ENCODE measurements at places on chromosomes 1 and 21.

DNA sequence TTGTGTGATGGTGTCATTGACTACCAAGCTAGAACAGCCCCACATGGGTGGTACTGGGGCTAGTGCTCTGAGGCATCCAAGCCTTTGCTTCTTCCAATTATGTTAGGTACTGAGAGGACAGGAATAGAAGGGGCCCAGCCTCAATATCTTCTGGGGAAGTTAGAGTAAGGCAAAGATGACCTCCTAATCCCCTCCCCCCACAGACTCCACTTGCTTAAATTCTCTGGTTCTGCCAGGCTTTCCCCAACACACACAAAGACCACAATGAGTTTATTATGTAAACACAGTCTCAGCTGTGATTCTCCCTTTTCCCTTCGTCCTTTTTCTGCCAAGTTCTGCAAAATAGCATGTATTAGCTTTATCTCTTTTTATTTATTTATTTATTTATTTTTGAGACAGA, 3.1 kb upstream of the TACSTD2 start:
- no peak for DNase-seq

- DNase-seq = no peak
These were observed 46.4 kb downstream of the MRPL39 start for GRCh38 chr21:25560891-25561290.

DNA sequence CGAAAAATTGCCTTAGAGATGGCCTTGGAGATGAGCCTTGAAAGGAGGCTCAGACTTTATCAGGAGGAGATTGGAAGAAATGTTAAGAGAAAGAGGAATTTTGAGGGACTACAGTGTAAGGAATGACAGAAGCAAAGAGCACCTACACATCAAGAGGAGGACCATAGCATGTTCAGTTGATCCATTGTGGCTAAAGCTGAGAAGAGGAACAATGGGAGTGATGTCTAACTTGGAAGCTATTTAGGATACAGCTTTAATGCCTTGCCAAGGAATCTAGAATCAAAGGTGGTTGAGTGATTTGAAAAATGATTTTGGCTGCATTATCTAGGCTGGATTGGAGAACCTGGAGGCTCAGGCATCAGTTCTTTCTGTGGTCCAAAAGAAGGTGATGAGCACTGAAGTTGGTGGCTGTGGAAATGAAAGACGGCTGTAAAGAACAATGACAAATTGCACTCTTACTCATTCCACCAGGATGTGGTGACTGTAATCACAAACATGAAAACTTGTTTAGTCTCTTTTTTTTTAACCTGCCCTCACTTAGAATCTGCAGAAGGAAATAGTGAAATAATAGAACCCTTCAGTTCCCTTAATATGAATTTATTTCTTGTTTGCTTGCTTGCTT, 11.3 kb downstream of the FAM20B start:
- no peak for DNase-seq

DNA sequence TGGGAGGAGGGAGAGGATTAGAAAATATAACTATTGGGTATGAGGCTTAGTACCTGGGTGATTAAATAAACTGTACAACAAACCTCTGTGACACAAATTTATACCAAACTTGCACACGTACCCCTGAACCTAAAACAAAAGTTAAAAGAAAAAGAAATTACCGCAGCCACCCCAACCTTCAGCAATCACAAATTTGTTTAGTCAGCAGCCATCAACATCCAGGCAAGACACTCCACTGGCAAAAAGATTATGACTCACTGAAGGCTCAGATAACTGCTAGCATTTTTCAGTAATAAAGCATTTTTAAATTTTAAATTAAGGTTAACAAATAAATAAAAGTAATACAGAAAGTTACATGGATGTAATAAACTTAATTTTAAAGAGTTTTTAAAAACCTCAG, 14.4 kb upstream of the DEPDC1 start:
- DNase-seq = no peak

DNA sequence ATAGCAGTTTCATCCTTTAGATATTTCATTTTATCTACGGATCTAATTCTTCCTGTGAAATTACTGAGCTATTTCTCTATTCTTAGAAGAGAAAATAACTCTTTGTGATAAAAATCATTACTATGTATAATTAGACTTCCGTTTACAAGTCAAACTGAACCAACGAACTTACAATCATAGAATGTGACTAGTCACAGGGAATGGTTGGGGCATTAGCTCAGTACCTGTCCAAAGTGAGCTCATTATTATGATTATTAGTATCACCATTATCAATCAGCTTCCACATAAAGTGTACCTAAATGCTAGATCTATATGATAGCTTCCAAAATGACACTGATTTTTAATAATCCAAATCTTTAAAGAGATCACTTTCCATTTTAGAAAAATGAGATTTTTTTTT, 12.5 kb downstream of the AMY2B start:
- no peak for DNase-seq

GRCh38 chr1:85554630-85555327, 25.8 kb upstream of the CCN1 start:
- DNase-seq = no peak

DNA sequence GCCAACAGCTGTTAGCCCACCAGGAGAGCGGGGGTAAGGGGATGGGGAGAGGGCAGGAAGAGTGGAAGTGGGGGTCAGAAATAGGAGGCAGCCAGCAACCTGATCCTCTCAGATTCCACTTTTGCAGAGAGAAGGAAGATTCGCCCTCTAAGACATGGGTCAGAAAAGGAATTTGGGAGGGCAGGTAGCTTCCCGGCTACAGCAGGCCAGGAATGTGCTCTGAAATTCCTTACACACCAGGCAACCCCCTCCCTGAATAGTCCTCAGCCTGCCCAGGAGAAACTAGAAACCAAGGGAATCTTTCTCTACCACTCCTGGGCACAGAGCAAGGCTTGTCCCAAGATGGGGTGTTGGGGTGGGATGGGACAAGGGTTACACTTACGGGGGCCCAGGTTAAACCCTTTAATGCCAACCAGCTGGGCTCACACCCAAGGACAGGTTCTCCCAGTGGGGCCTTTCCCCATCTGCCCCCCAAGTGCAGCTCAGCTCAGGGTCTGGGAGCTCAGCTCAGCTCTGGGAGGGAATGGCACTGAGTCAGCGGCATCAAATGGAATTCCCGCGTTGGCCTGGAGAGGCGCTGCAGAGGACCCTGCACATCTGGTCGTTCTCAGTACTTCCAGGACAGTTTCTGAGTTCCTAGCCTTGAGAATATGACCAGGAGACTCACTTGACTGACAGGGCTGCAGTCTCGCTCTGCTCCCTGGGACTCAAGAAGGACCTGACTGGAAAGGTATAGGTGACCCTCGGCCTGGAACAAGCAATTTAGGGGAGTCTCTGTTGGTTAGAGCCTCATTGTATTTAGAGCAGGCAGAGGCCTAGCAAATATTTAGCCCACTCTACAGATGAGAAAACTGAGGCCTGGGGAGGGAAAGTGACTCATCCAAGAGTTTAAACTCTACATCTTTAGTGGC, 761 bp downstream of the TNNT2 start:
- no peak for DNase-seq

- no peak for DNase-seq
These were observed 7.9 kb upstream of the TRAF5 start for GRCh38 chr1:211318576-211319280.

DNA sequence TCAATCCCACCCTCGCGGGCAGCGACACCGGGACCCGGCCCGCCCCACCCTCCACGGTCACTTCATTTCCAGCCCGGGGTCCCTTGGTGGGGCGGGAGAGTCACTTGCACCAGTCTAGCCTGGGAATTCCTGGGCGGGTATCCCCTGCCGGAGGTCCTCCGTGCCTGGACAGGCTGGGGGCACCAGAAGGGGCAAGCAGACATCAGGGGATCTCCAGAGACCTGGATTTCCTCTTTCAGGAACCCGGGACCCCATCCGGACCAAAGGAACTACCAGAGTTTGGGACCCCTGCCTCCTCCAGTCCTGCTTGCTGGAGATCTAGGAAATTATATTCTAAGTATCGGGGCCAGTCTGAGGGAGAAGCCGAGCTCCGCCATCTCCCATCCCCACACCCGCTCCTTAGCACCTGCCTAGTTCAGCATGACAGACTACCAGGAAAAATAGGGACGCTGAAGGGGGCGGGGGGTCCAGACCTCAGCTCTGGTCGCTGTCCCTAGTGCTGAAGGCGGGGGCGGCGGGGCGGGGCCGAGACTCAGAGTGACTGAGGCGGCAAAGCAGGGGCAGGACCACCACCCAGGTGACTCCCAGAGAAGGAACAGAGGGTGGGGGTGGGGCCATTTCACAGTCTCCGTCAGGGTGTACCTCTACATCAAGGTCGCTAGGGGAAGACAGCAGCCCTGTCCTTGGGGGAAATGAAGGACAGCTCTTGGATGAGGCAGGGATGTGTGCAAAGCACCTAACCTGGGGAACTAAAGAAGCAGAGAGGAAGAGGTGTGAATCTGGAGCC, 832 bp downstream of the HCN3 start:
- peak; percentile 61 for DNase-seq

- DNase-seq = no peak
These were observed 1.6 kb downstream of the PALMD start for GRCh38 chr1:99647490-99647889.

- no peak for DNase-seq
These were observed 1528.0 kb downstream of the BRINP3 start for GRCh38 chr1:188949701-188950100.

GRCh38 chr1:67060811-67061218, 6.9 kb upstream of the SLC35D1 start:
- DNase-seq = no peak

GRCh38 chr1:197632005-197632404, 143.3 kb downstream of the DENND1B start:
- no peak for DNase-seq

GRCh38 chr21:34144224-34144623, 70.8 kb downstream of the MRPS6 start:
- no peak for DNase-seq

DNA sequence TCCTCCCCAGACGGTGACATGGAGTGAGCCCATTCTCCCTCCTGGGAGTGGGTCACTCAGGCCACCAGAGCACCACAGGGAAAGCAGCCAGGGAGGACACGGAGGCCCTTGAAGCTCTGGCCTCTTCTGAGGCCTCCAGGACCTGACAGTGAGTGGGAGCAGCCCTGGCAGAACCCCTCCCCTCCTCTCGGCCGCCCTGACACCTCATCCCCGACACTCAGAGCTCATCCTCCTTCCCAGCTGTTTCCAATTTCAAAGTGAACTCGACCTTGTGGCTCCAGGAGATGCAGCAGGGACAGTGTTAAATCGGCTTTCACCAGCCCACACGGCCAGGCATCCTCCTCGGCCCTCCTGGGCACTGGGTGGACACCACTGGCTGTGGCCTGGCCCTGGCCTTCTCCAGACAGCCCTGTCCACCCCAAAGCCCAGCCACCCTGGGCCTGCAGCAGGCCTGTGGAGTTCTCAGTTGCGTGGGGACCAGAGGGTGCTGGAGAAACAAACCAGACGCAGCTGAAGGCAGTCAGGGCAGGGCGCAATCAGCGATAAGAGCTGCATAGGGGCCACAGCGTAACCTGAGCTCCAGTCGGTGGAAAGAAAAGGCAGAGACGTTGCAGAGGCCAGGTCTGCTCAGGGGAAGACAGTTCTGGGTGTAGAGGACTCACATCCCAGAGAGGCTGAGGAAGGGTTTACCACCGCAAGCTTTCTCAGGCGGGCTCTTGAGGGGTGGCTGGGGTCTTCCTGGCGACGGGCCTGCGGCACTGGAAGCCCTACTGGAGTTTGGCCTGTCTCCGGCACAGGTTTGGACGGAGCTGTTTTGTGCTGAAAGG, 27.1 kb downstream of the FTCD start:
- DNase-seq = no peak

GRCh38 chr1:71170925-71171324, 90.1 kb upstream of the ZRANB2 start:
- no peak for DNase-seq

Data from activated T-helper 1 cell treated with anti-CD3 and anti-CD28 coated beads, Interleukin-2, amount 50 U/mL, for 16 hours (primary cell).